HS-27A (cell line): ENCODE measurements at places on chromosomes 4 and X.
A peak's percentile ranks its signal among the peaks of the same experiment; 100 is the strongest.

- no peak for DNase-seq
These were observed 26.0 kb downstream of the OCRL start for GRCh38 chrX:129566073-129566472.

GRCh38 chr4:147020456-147020855, 74.8 kb upstream of the TTC29 start:
- DNase-seq = no peak

- no peak for DNase-seq
These were observed 41.3 kb upstream of the GPR78 start for GRCh38 chr4:8538703-8539567.

GRCh38 chr4:168221301-168221700, 97.3 kb downstream of the DDX60 start:
- DNase-seq = peak; percentile 40

- DNase-seq = no peak
These were observed 39.6 kb downstream of the FGFBP1 start for GRCh38 chr4:15898902-15899301.

DNA sequence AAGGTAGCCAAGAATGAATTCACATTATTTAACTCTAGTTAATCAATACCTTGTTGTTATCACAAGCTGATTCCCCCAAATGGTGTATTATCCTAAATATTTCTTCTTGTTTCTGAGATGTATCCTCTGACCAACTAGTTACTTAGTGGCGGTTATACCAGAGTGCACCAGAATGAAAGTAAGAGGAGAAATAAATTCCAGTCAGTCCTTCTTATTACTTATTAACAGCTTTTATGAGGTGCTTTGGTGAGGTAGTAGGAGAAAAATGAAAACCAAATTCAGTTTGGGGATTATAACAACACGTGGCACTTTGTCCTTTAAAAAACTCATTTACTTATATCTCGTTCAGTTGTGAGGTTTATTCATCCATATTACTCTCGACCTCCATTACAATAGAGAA, 101.9 kb downstream of the AMMECR1 start:
- DNase-seq = no peak

- DNase-seq = no peak
These were observed 10.2 kb upstream of the RHOH start for GRCh38 chr4:40186665-40187014.

DNA sequence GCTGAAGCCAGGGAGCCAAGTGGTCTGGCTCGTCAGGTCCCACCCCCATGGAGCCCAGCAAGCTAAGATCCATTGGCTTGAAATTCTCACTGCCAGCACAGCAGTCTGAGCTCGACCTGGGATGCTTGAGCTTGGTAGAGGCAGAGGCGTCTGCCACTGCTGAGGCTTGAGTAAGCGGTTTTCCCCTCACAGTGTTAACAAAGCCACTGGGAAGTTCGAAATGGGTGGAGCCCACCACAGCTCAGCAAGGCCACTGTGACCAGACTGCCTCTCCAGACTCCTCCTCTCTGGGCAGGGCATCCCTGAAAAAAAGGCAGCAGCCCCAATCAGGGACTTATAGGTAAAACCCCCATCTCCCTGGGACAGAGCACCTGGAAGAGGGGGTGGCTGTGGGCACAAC, 353.8 kb downstream of the NAP1L3 start:
- DNase-seq = no peak

DNA sequence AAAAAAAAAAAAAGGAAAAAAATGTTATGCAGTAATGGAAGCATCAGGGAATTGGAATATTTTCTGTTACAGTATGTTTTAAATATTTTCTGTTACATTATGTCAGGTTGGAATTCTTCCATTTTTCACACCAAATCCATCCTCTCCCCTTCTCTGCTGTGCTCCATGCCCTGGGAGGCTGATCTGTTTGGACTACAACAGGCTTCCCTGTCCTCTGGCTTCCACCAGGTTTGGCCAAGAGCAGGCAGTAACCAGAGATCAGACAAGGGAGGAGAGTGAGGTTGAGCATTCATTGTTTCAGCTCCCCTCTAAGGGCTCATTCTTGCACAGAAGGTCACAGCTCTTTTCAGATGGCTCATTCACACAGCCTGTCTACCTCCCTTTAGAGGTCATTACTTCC, 11.7 kb upstream of the TMEM184C start:
- DNase-seq = no peak

DNA sequence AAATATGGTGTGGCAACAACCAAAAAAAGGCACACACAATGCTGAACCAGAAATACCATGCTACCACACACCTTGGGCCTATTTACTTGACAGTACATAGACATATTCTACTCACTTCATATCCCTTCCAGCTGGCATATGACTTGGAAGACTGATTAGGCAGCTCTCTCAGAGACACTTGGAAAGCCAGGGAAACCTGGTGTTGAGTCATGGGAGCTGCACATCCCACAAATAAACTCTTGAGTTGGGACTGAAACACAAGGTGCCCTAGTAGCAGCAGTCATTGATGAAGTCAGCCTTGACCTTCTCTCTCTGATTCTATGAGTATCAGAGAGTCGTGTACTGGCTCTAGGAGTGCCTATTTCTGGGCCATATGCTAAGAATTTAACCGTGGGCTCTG, 776.6 kb upstream of the LCORL start:
- no peak for DNase-seq

DNA sequence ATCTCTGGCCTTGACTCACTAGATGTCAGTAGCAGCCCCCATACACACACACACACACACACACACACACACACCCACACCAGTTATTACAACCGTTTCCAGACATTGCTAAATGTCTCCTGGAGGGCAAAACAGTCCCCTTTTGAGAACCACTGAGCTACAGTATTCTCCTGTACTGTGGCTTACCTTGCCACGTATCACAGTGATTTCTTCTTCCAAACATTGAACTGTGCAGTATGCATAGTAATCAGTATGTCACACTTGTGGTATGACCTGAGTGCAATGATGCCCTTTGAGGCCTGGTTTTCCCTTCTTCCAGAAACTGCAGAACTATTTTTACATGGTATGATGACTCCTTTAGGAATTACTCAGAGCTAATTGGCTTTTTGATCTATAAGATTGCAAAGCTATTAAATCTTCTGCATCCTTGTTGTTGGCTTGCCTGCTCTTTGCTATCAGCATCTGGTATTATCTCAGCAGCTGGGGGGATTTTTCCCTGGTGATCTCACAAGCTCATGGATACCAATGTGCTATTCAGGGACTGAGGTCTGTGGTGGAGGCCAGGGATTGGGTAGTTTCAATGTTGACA, 3.6 kb upstream of the THOC2 start:
- no peak for DNase-seq

DNA sequence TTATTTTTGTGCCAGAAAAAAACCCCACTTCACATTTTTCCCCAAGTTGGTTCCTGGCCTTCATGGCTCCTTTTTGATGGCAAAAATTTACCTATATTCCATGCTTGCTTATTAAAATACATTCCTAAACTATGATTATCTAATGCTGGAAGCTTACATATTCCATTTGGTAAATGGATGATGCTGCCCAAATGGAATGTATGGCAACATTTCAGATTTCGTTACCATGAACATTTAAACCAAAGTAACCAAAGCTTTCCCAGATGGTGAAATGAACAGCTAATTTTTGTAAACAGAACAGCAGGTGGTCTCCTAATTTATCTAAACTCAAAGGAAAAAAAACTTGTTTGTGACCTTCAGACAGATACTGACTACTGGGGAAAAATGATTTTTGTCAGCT, 110.8 kb upstream of the TEX13A start:
- peak; percentile 58 for DNase-seq

DNA sequence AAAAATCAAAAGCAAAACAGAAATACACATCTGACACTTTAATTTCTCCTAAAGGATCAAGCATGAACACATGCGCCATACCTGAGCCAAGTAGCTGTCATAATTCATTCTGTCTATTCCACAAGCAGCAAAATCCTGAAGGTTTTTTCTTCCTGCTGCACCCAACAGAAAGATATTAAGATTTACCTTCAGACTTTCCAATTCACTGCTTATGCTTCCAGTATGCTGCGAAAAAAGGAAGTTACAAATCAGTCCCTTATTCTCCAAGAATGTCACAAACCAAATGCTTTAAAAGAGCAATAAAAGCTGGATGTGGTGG, 29.2 kb upstream of the FGFBP2 start:
- DNase-seq = no peak

DNA sequence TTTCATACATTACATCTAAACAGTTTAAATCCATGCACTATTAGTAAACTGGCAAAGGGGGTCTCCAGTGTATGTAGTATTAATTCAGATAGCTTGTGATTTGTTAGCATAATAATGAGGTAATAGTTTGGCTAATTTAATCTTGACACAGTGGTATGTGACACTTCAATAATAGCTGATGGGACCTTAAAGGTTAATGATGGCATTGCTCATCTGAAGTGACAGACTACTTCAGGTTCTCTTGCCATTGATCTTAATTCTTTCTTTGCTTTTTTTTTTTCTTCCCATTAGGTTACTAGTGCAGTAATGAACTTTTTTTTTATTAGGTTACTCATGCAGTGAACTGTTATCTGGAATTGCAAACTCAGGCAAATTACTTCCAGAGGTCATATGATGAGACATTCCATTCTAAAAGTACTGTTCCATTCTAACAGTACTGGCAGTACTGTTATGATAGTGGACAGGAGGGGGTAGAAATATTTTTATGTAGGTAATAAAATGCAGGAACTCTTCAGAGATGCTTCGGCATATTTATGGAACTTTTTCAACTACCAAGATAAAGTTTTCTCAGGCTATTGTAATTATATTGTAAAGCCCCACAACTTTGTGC, 911.3 kb upstream of the LCORL start:
- no peak for DNase-seq

DNA sequence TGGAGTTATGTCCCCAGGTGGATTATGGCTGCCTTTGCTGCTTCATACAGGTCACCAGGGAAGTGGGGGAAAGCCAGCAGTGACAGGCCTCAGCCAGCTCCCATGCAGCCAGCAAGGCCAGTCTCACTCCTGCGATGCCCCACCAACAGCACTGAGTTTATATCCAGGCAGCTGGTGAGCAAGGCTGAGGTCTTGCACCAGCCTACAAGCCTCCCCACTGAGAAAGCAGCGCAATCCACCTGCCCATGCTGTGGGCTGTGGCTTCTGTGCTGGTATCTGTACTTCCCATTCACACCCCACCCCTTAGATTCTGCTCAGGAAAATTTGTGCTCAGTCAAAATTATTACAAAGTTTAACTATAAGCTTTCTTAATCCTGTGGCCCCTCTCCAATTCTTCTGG, 153.5 kb downstream of the HHIP start:
- DNase-seq = no peak

DNA sequence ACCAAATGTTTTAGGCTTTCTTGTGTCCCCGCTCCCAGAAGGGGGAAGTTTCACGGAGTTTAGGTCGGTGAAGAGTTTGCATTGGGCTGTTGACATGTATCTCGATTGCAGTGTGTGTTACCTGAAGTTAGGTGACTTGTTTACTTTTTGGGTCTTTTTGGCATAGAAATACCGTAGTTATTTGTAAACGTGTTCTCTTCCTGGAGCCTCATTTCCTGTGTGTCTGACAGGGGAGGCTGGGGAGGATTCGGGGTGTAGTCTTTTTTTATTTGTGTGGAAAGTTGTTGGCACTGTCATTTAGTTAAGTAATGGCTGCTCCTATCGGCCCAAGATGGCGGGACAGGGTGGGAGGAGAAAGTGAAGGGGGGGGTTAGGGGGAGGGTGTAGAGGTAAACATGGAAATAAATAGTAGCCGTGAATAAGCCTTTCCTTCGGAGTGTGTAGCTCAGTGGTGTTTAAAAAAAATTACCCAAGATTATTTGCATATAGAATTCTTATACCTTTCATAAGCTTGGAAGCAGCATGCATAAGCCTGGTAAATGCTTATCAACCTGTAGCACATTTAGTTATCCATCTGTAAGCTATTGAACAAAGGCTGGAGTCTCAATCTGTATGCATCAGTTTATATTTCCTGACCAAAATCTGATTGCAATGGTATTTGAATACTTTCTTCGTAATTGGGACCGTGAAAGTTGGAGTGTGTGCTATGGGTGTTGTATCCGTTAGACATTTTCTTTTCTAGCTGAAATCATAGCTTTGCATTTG, 1.6 kb downstream of the KDM6A start:
- DNase-seq = peak; percentile 2

DNA sequence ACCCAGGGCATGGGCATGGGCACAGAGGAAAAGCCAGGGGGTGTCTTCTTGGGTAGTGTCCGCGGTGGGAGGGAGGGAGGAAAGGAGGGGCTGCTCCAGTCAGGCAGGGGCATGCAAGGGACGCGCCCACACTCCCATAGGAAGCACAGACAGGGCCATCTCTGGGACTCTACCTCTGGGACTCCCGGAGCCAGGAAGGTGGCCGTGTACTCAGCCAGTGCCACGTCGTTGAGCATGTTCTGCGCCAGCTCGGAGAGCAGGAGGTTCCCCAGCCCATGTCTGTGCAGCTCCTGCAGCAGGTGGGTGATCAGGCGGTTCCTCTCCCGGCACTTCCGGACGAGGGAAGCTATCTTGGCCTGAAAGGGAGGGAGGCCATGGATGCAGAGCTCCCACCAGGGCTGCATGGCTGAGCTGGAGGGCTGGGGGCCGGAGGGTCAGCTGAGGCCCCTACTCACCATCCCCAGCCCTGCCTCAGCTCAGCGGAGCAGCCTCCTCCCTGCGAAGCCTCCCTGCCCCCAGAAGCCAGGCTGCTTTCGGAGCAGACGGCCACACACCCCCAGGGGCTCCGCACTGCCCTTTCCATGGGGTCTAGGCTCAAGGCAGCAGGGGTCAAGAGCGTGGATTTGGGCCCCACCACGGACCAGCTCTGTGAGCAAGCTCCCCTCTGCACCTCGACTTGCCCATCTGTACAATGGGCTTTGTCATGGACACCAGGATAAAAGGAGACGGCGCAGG, 44.6 kb downstream of the C4orf50 start:
- DNase-seq = no peak

DNA sequence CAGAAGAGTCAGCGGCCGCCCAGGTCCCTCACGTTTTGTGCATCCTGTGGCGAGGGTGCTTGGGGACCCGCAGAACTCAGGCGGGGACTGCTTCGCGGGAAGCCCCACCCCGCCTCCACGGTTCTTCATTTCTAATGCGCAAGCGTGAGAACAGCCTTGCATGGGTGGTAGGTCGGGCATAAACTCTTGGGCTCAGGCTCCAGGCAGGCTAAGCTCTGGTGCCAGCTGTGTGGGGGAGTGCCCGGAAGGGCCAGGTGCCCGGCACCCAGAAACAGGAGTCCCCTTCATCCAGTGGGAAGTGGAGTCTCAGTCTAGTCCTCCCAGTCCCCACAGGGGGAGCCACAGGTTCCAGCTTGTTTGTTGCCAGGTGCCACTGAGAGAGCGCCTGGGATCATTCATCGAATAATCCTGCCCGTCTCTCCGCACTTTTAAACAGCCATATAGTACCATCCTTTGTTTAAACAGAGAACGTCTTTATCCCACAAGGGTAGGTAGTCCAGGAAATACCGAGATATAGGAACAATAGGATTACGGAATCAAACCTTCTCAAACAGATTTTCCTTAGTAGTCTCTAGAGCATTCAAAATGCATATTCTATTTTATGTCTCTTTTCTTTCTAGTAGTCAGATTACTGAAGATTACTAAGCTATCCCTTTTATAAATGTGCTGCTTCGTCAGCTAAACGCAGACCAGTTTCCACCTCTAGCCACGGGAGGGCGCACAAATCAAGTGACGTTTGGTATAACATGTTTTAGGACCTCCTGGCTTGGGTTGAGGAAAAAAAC, 12.7 kb upstream of the RBBP7 start:
- DNase-seq = no peak
